Suppressor macrophage (primary cell): ENCODE measurements at places on chromosomes 5 and 9.
A peak's percentile ranks its signal among the peaks of the same experiment; 100 is the strongest.

GRCh38 chr5:65480306-65480865 lies 1.3 kb downstream of the ADAMTS6 start:
- DNase-seq = peak; percentile 46

DNA sequence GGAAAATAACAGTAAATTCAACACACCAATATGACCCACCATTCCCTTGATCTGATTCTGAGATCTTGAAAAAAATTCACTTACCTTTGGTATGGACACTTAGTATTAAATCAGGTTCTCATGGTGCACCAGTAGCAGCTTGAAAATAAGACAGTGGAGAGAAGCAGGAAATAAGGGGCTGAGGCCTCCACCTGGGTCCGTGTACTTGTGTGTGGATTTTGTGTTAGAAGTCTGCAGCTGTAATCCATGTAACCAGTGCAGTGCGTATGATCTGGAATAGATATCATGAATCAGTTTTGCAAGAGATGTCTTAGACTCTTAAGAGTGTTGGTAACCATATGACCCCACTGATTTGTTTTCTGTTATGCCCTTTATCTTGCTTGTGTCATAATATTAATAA lies 107.1 kb downstream of the FBXL7 start:
- DNase-seq = no peak

- no peak for DNase-seq
Observed at GRCh38 chr9:21479152-21479702, 2.9 kb downstream of the IFNE start.

GRCh38 chr5:118407958-118408357 lies 580.4 kb downstream of the DTWD2 start:
- DNase-seq = no peak

GRCh38 chr9:13929013-13929412 lies 384.9 kb downstream of the NFIB start:
- DNase-seq = no peak

DNA sequence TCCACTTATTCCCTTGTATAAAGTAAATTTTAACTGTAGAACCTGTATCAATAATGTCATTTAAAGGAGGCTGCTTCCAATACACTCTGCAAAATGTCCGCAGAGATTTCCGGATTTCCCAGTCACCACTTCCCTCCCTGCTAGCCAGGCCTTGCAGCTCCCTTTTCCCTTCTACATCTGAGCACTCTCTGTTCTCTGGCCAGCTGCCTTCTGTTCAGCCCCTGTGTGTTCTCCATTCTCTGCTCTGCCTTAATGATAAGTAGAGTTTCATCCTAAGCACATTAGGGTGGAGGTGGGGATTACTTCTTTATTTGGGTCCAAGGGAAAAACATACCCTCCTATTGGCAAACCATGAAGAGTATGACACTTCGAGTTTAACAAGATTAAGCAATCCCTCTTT lies 719.6 kb upstream of the WWC1 start:
- no peak for DNase-seq

- no peak for DNase-seq
Observed at GRCh38 chr9:104025104-104025503, 69.0 kb upstream of the SMC2 start.

DNA sequence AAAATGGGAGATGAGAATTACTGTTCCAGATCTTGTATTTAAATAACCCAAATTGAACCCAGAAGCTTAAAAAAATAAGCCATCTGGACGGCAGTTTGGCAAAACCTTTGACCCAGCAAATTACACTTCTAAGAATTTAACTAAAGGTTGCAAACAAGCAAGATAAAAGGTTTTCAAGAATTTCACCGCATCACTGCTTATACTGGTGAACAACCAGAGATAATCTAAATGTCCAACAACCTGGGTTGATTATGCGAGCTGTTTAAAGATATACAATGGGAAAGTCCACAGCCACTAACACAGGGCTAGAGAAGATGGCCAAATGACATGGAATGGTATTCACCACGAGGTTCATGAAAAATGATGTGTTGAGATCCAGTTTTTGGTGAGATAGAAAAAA lies 149.3 kb downstream of the GNAQ start:
- no peak for DNase-seq

DNA sequence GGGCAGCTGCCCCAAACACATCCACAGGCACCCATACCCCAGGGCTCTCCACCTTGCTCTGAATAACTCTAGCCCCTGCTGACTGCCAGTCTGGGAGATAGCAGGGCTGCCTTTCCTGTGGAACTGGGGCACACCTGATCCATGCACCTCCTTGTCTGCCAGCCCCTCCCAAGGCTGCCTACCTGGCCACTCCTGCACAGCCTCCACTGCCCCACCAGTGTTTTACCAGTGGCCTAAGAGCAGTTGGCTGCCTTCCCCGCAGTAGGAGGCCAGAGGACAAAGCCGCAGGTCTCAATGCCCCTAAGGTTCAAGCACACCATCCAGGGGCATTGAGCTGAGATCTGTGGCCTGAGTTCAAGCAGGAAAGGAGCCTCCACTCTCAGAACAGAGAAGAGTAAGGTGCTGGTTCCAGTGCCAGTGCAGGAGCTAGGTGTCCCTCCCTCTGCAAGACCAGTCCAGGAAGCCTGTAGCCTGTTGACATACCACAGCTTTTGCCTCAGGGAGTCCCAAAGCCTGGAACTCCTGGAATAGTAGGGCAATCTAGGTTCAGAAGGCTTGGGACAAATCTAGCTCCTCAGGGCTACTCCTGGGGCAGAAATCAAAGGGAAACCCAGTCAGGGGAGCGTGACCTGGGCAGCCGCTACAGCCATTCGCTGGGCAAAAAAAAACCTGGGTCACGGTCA lies 514.5 kb upstream of the PTGER4 start:
- DNase-seq = no peak

DNA sequence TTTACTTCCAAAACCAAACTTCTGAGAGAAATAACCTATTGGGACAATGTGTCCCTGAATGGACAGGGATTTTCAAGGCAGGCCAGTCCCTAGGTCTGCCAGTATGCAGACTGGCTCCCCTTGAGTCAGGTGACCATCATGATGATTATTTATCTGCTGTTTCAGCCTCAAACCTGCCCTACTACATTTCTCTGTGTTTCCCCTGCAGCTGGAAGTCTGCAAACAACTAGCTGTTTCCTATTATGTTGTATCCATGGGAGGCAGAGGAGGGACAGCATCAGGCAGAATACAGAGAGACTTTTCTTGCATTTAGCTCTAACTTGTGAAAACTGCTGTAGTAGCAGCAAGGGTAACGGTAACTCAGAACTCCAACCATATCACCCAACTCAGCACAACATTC lies 36.2 kb upstream of the IFNK start:
- no peak for DNase-seq

- DNase-seq = no peak
Observed at GRCh38 chr9:93675336-93676150, 99.2 kb downstream of the PHF2 start.

DNA sequence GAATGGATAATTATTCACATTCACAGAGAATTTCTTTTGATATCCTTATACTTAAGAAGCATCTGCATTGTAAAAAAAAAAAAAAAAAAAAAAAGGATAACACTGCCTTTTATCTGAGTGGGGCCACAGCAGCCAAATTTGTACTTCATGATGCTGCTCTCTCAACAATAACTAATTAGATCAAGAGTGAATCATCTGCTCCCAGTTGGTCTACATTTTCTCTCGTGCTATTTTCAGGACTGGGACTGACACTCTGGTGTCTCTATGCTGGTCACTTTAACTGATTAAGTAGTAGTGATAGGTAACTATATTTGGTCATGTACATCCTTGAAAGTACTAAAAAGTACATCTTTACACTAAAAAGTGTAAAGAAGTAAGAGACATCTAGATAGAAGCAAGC lies 90.1 kb downstream of the RFX3 start:
- no peak for DNase-seq

- no peak for DNase-seq
Observed at GRCh38 chr5:143195491-143195890, 208.0 kb downstream of the NR3C1 start.

GRCh38 chr9:70259512-70259802 lies 679 bp downstream of the SMC5 start:
- no peak for DNase-seq

GRCh38 chr5:37005946-37006540 lies 129.5 kb downstream of the NIPBL start:
- peak; percentile 36 for DNase-seq

GRCh38 chr9:68505681-68506409 lies 34.8 kb downstream of the TMEM252 start:
- peak; percentile 82 for DNase-seq

- no peak for DNase-seq
Observed at GRCh38 chr5:81393783-81394718, at the start of gene ACOT12. TSS of gene ACOT12 (minus strand) at chr5:81394134. CDS start at chr5:81394114, 20 bp downstream.

DNA sequence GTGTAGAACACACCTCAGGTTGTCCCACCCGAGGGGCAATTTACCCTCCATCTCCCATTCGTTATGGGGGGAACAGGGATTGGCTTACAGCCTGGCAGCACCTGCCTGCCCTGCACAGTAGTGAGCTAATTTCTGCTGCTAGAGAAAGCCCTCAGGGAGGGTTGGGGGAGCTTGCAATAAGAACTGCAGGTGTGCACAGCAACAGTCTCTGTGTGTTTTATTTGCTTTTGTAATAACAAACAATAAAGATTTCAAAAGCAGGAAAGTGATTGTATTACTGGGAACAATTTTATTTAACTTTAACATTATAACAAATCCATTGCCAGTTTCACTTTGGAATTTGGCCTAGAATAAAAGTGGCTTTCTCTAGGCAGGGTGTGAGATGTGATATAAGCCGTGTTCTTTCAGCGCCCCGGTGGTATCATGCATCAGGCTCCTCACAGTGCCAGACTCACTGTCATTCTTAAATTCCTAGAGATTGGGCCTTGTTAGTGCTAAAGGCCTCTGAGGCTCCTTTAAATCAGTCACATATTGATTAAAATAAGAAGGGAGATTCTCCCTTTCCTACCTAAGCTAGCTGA lies 81.1 kb downstream of the RMI1 start:
- no peak for DNase-seq

DNA sequence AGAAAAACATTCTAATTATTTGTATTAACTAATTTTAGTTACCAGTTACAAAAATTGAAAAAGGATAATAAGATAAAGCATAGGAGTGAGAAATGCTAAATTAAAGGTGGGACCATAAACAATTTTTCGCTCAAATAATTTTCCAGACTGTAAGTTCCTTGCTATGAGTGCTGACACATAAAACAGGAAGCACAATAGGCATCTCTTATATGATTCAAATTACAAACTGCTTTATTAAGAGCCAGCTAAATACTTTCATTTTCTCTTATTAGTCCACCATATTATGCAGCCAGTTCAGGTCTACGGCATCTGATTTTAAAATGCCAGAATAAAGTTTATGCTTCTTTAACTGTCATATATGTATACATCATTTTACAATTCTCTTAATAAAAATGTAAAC lies 4.4 kb downstream of the RC3H2 start:
- DNase-seq = peak; percentile 75

DNA sequence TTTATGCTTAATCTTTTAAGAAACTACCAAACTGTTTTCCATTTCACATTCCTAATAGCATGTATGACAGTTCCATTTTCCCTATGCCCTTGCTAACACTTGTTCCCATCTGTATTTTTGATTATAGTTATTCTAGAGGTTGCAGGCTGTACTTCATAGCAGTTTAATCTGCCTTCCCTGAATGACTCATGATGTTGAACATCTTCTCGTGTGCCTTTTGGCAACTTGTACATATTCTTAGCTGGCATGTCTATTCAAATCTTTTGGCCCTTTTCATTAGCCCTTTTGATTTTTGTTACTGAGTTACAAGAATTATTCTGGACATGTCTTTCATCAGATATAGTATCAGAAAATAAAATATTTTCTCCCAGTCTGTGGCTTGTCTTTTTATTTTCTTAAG lies 320.3 kb downstream of the DIRAS2 start:
- no peak for DNase-seq

- DNase-seq = no peak
Observed at GRCh38 chr5:140258016-140258415, 44.9 kb downstream of the PFDN1 start.

DNA sequence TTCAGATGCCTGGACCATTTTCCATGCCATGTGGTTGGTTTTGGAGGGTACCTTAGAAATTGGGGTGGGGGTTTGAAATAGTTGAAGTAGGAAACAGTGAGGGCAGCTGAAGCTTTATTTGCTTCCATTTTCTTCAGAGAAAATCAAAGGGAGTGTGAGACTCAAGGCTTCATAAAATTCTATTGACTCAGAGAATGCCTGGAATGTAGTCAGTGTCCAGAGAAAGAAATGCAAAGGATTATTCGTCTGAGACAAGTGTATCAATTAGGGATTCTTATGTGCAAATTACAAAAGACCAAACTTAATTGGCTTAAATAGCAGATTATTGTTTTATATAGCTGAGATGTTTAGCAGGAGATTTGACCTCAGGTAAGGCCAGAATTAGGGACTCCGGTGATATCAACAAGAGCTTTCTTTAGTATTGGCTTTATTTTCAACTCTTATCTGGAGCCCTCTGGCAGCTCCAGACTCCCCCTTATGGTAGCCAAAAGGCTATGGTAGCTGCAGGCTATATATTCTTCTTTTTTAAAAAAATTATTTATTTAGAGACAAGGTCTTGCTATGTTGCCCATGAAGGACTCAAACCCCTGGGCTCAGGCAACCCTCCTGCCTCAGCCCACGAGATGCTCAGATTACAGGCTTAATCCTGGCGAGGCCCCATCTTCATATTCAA lies 38.9 kb downstream of the PTTG1 start:
- DNase-seq = no peak

DNA sequence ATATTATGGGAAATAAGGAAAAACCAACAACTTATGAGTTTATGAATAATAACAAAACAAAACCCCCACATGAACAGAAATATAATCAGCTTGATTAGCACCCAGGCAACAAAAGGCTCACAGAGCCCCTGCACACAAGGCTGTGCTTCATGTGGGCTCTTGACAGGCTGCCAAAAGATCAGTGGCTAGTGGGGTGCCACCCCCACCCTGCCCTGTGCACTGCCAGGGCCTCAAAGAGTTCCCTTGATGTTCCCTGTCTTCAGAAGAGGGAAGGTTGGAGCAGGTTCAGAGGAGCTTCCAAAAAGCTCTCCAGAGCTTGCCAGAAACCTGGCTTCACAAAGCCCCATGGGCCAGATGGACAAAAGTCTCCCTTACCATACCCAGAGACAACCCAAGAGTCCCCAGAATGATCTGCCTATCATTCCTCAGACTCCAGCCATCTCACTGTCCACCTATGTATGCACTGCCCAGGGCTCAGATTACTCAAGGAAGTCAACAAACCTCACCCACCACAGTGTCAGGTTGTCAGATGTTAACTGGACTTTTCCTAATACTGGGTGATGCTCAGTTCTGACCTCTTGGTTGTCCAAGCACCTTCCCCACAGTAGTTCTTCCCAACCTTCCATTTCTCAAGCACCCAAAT lies 87.5 kb downstream of the SIL1 start:
- DNase-seq = no peak

- no peak for DNase-seq
Observed at GRCh38 chr5:61344187-61344944, 12.3 kb downstream of the ZSWIM6 start.
